Omental fat pad (tissue), 4 donors: ENCODE measurements at places on chromosomes 11 and 22. TPM values are rescaled to one million over a fixed set of nuclear protein-coding genes. Genes with fewer than 3 reads are reported as not detected.
A peak's percentile ranks its signal among the peaks of the same experiment; 100 is the strongest.

MMP27 gene
- total RNA-seq = not detected

APOL5 gene
- total RNA-seq = not detected

FADD gene
- 30.1 TPM for total RNA-seq

GLYAT gene
- total RNA-seq = 3.5 TPM

NCR3LG1 gene
- total RNA-seq = 18.4 TPM

RAB38 gene
- 11.8 TPM for total RNA-seq

RAPSN gene
- total RNA-seq = 0.37 TPM

UPK2 gene
- not detected for total RNA-seq

GDPD4 gene
- total RNA-seq = not detected

TTLL12 gene
- total RNA-seq = 32.8 TPM

OR2AT4 gene
- total RNA-seq = not detected

SGSM1 gene
- total RNA-seq = 0.50 TPM

ZNF214 gene
- 2.0 TPM for total RNA-seq

GRCh38 chr11:133047771-133048115, 484.6 kb downstream of the OPCML start:
- no peak for DNase-seq

- no peak for DNase-seq
Measured at GRCh38 chr11:110859998-110860397, 147.8 kb upstream of the ARHGAP20 start.

GRCh38 chr11:57778318-57779037, 16.9 kb downstream of the CTNND1 start:
- DNase-seq = peak; percentile 42

DNA sequence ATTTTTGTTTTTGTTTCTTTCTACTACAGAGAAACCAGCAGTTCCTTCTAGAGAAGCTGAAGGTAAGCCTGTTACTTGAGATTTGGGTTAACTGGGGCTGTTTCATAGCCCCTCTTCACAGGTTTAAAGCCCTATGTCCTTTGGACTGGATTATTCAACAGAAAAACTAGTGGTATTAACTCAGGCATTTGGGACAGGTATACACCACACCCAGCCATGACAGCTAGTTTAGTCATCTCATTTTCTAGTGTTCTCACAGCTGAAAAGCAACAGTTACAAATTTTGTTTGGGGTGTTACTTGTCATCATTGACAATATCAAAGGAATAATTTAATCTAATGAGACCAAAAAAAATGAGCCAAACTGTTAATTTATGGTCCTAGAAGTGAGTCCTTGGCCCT, 14.0 kb downstream of the LAYN start:
- no peak for DNase-seq

- DNase-seq = no peak
Measured at GRCh38 chr11:27535103-27535502, 28.5 kb upstream of the LIN7C start.

DNA sequence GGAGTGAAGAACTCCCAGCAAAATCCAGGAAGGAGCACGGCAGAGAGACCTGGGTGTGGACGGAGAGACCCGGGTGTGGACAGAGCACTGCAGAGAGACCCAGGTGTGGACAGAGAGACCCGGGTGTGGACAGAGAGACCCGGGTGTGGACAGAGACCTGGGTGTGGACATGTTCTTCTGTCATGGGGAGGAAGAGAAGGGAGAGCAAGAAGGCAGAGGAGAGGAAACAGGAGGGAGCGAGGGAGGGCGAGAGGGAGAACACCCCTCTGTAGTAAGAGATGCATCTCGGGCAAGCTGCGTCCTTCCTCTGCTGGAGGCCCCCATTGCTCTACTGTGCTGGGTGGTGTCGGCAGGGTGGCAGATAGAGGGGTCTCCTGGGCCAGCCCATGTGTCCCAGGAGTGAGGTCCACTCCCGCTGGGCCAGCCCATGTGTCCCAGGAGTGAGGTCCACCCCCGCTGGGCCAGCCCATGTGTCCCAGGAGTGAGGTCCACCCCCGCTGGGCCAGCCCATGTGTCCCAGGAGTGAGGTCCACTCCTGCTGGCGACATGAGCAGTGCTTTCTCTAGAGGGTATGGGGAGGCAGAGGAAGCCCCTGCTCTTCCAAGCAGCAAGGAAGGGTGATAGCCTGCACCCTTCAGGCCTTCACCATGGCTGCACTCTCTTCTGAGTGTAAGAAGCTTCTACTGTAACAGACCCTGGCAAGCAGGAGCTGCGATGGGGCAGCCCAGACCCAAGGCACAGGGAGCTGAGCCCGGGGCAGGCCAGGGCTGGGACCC, 934.2 kb downstream of the BRD1 start:
- DNase-seq = no peak

- DNase-seq = no peak
Measured at GRCh38 chr11:132683602-132684001, 848.7 kb downstream of the OPCML start.

DNA sequence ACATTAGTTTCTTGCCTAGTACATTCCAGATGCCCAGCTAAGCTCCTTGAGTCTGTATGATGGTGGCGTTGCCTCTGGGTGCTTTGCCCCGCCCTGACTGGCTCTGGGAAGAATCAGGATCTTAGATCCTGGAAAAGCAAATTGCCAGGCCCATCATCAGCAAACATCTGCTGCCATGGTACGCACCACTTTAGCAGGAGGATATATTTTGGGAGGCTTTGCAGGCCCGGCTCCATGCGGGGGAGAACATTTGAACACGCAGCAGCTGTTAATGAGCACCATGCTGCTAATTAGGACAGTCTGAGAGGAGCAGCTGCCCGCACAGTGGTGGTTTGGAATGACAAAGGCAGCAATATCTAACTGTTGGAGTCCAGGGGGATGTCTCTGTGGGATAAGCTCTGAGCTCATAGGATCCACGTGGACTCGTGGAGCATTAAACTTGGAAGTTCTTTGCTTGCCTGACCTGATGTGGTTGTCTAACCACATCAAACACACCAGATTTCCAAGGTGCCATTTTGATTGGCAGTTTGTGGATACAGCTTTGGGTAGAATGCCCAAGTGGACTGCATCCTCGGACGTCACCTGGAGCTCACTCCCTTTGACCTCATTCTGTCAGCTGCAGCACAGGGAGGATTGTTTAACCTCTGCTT, 217.0 kb upstream of the ZBED5 start:
- no peak for DNase-seq

- DNase-seq = no peak
Measured at GRCh38 chr22:31308181-31308580, 15.9 kb upstream of the PIK3IP1 start.

DNA sequence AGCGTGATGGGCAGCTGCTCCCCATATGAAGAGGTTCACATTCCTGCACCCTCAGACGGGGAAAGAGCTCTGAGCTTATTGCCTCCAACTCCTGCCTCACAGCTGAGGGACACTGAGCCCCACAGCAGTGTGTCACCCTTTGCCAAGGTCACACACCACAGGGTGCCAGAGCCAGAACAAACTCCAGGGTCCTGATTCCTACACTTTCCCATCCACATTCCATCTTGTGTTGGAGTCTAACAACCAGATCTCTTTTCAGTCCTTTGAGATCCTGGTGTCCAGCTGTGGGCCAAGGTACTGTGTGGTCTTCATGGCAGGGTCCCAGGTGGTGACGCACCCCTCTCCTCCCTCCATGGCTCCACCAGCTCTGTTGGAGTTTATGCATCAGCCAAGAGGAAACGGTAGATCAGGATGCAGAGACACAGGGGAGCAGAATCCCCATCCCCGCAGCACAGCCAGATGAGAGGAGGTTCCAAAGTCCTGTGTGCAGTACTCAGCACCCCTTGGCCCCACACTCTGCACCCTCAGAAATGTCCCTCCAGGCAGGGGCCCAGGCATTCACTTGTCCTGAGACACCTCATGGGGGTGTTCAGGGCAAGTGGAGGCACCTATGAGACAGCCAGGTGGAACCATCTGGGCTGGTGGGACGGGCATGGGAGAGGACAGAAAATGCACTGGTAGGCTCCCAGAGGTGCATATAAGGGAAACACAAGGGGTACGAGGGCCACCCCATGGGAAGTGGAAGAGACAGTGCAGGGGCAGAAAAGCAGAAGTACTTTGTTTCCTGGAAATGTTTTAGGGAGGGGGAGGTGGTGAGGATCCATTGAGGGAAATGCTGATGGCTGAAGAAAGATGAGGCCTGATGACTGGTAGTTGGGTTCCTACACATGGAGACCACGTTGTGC, 32.6 kb upstream of the GNAZ start:
- DNase-seq = no peak

- no peak for DNase-seq
Measured at GRCh38 chr11:93623179-93623578, 38.3 kb upstream of the CEP295 start.

- DNase-seq = no peak
Measured at GRCh38 chr22:39343259-39344045, 6.3 kb upstream of the SYNGR1 start.

DNA sequence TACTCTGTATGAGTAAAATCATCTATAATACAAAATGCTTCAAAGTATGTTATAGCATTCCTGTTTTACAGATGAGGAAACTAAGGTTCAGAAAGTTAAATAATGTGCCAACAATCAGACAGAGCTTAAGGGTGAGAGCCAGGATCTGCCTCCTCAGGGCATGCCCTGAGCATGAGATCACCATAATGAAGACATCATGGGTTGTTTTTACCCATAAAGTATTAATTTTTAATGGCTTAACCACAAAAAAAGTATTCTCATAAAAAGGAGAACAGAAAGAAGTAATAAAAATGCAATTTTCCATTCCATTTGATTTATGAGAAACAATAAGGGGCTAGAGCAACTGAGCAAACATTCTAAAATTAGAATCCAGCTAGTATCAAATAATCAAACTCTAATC, 534.3 kb upstream of the ARHGAP42 start:
- no peak for DNase-seq

DNA sequence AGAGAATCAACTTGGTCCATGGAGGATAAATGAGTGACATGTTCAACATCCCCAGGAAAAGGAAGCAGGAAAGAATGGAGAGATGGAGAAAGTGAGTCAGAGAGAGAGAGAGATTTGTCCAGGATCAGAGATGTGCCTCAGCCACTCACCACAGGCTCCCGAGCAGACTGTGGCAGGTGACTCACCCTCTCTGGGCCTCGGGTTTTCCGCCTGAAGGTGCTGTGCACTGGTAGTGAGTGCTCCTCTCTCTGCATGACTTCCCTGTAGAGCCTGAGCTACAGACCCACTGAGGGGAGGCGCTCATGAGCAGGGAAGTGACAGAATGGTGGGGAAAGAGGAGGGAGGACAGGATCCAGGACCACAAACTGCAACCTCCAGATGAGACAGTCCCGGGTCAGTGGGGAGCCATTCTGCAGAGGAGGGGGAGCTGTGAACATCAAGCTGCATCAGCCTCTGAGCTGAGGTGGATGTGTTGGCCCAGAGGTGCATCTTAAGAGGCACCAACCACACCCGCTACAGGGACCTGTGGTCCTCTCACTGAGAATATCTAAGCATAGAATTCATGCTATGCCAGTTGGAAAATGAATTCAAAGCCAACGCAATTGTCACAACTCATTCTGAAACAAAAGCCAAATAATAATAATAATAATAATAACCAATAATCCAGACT, 433.4 kb downstream of the BRD1 start:
- DNase-seq = no peak

- DNase-seq = no peak
Measured at GRCh38 chr11:64597671-64598101, 6.7 kb downstream of the SLC22A12 start.

DNA sequence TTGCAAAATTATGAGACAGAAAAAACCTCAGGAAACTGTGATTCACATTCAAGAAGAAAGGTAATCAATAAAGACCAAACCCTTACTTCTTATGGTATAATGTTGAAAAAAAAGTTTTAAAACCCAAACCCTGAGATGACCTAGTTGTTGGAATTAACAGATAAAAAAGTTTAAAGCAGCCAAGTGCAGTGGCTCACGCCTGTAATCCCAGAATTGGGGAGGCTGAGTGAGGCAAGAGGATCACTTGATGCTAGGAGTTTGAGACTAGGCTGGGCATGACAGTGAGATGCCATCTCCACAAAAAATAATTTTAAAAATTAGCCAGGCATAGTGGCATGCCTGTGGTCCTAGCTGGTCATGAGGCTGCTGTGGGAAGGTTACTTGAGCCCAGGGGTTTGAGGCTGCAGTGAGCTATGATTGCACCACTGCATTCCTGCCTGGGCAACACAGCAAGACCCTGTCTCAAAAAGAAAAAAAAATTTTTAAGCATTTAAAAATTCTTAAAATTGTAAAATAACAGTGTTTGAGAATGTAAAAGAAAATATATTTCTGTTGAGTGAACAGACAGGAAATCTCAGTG, 85.1 kb downstream of the EFCAB6 start:
- DNase-seq = no peak

DNA sequence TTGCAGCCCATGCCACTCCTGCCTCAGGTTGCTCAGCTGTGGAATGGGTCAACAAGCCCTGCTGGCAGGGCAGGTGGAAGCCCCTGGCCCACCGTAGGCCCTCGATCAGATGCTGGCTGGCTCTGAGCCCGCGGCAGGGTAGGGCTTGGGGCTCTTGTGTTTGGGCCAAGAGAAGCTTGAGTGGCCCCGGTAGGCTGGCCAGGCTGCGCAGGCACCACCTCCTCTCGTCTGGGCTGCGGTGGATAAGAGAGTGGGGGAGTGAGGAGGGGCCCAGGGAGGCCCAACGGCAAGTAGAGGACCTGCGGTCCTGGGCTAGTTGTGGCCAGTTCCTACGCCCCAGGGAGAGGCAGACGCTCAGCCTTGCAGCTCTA, 115.2 kb downstream of the CEP164 start:
- DNase-seq = no peak

- DNase-seq = no peak
Measured at GRCh38 chr11:117686711-117687110, 110.3 kb downstream of the DSCAML1 start.

DNA sequence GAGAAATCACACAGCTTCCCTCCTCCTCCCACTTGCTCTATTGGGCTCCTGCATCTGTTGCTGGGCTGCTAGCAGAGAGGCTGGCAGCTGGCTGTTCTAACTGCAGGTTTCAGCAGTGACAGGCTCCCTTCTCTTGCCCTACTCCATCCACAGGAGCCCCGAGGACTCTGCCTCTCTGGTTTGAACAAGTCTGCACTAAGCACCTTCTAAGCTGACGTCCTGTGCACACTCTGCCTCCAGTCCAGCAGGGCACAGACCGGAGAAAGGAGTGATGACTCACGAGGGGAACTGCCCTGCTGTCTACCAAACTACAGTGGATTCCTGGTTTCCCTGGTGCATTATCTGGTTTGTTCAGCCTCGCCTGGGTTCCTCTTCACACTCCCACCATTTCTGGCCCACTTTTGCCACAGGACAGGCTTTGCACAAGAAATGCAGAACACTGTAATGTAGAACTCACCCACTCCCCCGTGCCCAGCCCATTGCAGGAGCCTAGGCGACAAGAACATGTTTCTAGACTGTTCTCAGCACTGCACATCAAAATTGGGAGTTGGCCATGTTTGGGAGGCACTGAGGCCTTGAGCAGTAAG, 26.0 kb downstream of the IL10RA start:
- DNase-seq = no peak

DNA sequence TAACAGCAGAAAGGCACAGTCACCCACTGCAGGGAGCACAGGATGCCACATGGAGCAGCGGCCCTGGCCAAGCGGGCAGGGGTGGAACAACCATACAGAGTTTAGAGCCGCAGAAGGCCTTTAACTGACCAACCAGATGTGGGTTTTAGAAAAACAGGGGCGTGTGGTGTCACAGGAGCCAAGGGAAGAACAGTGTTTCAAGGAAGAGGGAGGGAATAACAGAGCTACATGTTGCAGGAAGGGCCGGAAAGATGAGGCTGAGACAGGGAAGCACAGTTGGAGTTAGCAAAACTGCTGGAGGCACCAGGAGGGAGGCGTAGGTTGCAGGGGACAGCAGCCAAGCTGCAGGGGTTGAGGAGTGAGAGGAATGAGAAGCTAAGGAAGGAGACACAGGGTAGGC, 7.8 kb upstream of the NAA40 start:
- no peak for DNase-seq

GRCh38 chr11:126888115-126888712, 112.4 kb downstream of the KIRREL3 start:
- no peak for DNase-seq
